ENCODE measurements at places on chromosomes 3 and 15.

DNA sequence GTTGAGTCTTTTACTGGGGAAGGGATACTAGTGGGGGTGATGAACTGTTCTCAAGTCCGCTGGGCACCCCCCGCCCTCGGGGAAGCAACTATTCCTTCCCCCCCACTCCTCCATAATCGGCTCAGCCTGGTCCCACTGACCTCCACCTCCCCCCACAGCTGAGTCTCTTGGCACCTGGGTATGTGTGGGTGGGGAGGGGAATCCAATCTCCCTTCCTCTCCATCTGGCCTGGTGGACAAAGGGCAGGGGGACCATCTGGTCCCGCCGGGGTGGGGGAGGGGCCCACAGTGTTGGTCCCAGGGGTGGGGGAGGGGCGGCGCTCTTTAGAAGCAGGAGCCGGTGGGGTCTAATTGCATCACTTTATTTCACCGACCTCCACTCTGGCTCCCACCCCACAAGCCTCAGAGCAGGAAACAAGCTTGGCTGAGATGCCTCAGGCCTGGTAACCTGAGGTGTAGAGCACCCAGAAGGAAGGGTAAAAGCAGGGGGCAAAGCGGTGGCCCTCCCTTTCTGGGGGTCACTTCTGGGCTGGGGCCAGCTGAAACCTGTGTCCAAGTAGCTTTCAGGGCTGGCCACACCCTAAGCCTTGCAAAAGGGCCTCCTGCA lies 1.0 kb upstream of the PCBP4 start:
- no peak for DNase-seq

DNA sequence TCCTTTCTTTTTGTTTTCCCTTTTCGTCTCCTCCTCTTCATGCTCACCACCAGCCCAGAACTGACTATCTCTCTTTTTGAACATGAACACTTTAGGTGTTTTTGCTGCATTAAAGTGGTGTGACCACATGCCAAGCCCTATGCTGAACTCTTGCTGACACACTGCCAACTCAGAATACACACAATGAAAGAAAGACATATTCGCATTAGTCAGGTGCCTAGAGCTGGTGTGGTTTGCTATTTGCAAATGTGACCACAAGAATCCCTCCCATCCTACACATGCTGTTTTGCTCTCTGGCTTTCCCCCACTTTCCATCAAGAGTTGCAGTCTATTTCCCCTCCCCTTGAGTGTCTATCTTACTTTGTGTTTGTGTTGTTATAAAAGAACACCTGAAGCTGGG lies 967.8 kb upstream of the CFAP20DC start:
- DNase-seq = no peak

DNA sequence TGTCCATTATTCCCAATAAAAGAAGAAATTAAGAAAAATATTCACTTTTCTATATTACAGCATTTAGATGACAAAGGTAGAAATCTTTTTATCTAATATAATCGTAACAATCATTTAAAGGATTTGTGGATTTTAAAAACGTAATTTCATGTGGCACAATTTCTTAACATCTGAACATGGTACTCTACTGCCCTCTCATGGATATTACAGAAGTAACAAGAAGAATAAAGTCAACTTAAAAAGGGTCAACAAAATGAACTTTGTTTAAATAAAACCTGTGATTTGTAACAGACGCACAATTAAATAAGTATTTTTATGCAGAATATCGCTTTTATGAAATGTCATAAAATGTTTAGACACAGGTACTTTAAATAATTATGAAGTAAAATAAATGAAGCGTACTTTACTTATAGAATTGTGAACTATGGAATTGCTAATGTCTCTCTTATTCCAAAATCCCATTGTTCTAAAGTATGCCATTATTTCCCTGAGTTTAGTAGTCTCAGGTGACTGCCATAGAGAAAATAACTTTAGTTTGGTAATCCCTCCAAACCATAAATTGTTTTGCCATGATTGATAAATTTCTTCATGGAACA lies 366.8 kb upstream of the ZNF385D start:
- no peak for DNase-seq

DNA sequence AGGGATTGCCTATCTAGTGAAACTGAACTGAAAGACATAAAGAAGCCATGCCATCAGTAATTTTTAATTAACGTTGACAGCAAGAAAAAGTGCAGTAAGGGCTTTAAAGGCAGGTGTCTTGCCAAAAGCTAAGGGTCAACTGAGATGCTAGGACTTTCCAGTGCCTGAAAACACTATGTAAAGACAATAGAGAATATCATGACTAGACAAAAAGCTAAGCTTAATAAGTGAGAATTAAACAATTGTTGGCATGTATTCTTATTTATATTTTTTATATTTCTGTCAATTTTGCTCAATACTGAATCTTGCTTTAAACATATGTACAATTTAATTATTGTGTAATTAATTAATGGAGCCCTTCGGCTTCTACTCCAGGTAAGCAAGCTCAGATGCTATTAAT lies 803.1 kb downstream of the IGSF11 start:
- DNase-seq = no peak

DNA sequence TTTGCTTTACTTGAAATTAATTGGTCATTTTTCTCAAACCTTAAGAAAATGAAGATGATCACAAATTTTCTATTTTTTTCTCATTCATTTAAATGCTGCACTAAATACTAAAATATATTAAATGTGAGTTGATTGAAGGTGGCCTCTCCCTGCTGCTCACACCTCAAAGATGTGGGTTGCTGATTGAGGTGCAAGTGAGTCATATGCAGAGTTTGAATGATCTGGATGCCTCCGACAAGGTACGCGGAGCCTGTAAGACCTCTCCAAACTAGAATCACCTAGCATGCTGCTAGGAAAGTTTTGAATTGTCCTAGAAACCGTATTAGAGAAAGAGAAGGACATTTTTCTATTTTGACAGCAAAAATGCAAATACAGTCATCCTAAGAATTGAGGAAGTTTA lies 211.3 kb upstream of the FEZF2 start:
- no peak for DNase-seq

- no peak for DNase-seq
Measured at GRCh38 chr3:160128056-160128455, 97.2 kb upstream of the C3orf80 start.

DNA sequence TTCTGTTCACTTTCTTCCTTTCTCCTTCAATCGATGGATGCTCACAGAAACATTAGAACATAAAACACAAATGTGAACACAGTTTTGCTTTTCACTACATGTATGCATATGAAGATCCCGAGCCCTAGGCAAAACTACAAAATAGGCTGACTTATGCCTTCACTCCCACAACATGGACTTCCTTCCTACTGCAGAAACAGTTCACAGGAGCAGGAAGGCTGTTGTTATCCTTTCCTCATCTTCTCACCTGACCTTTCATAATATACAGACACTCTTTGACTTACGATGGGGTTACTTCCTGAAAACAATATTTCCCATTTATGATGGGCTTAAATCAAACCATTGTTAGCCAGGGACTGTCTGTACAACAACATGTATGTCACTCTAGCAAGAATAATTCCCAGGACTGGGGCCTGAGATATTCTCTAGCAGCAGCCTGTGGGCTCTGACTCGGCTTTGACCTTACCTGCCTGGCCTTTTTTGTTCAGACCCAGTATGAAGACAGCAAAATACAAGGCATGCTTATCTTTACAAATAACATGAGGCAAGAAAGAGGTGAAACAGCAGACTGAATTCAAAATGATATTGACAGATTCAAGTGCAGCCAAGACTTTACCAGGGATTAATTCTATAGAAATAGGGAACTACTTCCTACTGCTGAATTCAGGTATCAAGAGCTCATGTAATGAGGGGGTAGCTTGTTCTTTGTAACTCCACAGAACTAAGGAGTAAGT lies 51.8 kb upstream of the PLXND1 start:
- no peak for DNase-seq

DNA sequence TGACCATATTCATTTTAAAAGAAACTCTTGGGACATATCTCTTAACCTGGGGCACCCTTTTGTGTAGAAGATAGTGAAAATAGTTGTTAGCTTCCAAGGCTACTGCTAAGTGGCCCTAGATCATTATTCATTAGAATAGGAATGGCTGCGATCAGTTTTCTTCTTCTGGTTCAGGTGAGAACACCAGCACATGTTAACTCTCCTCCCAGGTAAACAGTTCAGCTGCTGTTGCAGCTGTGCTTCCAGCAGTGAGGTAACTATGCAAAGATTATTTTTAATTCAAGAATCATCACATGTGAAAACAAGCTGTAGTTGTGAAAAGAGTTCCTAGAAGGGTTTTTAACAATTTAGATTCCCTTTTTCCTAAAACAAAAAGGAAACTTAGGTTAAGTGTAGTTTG lies 43.3 kb downstream of the ZPLD1 start:
- DNase-seq = no peak

DNA sequence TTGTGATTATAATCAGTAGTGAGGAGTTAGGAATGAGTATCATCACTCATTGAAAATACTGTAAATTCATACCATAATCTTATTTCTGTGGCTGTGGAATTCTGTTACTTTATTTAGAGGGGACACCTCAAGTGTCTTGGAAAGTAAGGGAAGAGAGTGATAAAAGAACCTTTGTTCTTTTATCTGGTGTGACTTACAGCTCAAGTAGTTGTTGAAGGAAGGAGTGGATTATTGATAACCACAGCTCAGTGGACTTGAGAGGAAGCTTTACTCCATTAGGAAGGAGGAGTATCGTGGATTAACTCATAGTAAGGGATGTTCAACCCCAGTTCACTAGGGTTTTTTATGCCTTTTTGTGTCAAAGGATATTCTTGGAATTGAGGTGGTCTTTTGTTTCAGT lies 32.2 kb upstream of the FAH start:
- DNase-seq = no peak

- no peak for DNase-seq
Measured at GRCh38 chr15:57146506-57147201, 228.2 kb downstream of the TCF12 start.

DNA sequence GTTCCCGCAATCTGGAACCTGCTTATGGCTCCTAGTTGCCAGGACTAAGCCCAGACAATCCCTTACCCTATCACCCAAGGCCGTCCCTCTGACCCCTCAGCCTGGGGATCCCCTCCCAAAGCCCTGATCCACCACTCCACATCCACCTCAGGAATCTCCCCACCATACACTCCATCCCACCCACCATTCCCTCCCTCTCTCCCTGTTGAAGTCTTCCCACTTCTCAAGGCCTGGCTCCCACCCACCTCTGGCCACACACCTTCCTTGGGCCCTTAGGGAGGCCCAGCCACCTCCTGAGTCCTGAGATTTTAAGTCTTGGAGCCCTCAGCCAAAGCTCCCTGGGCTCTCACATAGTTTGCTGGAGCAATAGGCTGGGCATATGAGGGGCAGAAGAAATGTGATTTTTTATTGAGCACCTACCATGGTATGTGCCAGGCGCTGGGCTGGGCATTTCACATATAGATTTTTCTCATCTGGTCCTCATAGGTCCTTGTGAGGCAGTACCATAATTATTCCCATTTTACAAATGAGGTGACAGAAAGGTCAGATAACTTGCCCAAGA lies 48.1 kb downstream of the HCN4 start:
- no peak for DNase-seq

- DNase-seq = no peak
Measured at GRCh38 chr3:62084558-62084957, 288.8 kb downstream of the FEZF2 start.

GRCh38 chr15:45543051-45543450 lies 20.5 kb upstream of the SLC30A4 start:
- no peak for DNase-seq

GRCh38 chr15:73541479-73541878 lies 91.7 kb downstream of the NPTN start:
- no peak for DNase-seq

- DNase-seq = no peak
Measured at GRCh38 chr3:180341516-180341915, 260.4 kb upstream of the TTC14 start.

- no peak for DNase-seq
Measured at GRCh38 chr15:62445244-62445643, 280.2 kb upstream of the C2CD4B start.

GRCh38 chr3:186444974-186445373 lies 82.9 kb upstream of the DGKG start:
- DNase-seq = no peak

DNA sequence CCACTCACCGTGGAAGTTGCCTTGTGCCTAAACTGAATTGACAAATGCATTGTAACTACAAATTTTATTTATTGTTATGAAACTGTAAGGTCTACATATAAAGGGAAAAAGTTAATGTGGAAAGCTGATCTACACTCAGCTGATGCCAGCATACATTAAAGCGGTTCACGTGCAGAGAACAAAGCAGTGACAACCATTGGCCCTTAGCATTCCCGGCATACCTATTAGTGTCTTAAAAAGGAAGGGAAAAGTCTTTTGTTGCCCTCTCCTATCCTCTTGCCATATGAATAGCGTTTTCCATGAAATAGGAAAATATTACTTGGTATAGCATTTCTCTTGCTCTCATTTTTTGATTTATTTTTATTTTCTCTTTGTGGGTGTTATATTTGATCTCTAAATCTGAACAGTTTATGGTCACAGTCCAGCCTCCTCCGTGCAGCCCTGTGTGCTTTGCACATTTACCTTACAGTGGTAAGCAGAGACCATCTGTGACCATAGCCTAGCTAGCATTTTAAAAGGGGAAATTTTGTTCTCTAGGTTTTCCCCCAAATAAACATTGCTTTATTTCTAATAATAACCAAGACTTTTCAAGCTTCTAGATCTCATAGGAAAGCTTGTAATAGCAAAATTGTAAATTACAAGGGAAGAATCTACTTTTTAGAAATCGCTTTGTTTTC lies 89.7 kb upstream of the CGNL1 start:
- DNase-seq = no peak

DNA sequence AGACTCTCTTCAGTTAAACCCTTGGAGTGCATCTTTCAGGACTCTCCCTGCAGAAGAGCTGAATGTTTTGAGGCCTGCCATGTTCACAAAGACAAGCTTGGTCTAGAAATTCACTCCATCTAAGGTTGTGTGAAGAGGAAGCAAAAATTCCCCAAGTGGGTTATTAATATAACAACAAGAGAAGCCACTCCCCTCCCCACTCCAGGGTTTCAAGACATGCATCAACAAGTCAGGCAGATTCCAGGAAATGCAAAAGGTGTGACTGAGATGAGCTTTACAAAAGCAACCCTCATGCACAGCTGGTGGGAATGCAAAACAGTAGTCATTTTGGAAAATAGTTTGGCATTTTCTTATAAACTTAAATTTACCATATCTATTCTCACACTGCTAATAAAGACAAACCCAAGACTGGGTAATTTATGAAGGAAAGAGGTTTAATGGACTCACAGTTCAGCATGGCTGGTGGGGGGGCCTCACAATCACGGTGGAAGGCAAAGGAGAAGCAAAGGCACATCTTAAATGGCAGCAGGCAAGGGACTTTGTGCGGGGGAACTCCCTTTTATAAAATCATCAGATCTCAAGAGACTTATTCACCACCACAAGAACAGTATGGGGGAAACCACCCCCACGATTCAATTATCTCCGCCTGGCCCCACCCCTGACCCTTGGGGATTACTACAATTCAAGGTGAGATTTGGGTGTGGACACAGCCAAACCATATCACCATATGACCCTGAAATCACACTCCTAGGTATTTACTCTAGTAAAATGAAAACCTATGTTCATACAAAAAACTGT lies 31.3 kb downstream of the TARS3 start:
- no peak for DNase-seq
